CD4-positive, CD25-positive, alpha-beta regulatory T cell (primary cell): ENCODE measurements at places on chromosomes 7 and 10.
A peak's percentile ranks its signal among the peaks of the same experiment; 100 is the strongest.

DNA sequence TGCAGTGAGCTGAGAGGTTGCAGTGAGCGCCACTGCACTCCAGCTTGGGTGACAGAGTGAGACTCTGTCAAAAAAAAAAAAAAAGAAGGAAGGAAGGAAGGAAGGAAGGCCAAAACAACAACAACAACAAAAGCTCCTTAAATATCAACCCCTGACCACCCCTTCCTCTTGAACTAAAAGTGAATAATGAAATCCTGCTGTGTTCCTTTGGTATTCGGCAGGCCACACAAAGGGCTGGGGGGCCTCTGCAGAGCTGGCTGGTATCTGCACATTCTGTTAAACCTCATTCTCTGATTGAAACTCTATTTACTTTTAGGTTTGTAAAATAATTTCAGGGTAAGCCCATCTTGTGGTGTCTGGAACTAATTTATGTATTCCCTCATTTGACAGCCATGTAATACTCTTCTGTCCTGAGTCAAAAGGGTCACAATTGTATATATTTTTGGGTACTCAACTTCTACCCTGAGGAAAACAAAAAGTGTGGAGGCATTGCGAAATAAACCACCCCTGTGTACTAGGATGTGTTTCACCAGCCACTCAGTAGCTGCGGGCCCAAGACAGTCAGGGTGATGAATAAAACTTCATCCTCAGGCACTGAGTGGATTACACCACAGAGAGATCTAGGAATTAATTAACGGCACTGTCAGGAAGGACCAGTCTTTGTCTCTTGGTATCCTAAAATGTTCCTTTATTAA lies 446.4 kb upstream of the PFKP start:
- no peak for DNase-seq

- DNase-seq = peak; percentile 52
Measured at GRCh38 chr7:106111655-106112117, 426 bp downstream of the SYPL1 start.

GRCh38 chr7:2833083-2833910 lies 10.8 kb downstream of the GNA12 start:
- no peak for DNase-seq

GRCh38 chr10:97267671-97268070 lies 24.8 kb downstream of the ARHGAP19 start:
- DNase-seq = no peak

- DNase-seq = no peak
Measured at GRCh38 chr10:100571084-100571856, 35.5 kb downstream of the HIF1AN start.

GRCh38 chr10:13961097-13961496 lies 369.6 kb downstream of the FRMD4A start:
- no peak for DNase-seq

GRCh38 chr7:4271716-4272015 lies 410.4 kb upstream of the FOXK1 start:
- no peak for DNase-seq

DNA sequence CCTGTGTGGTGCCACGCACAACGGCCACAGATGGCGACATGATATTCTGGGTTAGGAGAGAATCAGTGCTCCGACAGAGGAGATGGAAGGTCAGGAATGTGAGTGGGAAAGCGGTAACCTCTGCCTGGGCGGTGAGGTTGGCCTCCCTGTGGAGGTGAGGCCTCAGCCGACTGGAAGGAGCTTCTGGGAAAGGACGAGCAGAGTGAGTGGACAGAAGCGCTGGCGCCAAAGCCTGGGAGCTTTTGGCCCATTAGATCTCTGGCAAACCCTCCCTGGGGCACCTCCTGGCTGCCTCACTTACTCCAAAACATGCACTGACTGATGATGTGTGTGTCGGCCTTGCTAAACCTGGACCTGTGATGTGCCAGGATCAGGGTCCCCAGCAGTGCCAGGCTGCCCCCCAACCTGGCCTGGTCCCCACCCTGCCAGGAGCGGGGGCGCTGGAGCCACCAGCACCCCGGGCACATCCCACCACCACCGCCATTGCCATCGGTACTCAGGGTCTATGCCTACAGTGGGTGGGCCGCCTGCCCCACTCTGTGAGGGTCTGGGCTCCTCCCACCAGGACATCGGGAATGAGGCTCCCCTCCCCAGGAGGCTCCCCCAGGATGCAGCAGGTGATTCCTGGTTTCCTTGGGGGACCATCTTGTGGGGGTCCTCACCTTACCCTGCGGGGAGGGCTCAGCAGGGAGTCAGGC lies 51.0 kb downstream of the RASGEF1A start:
- no peak for DNase-seq

DNA sequence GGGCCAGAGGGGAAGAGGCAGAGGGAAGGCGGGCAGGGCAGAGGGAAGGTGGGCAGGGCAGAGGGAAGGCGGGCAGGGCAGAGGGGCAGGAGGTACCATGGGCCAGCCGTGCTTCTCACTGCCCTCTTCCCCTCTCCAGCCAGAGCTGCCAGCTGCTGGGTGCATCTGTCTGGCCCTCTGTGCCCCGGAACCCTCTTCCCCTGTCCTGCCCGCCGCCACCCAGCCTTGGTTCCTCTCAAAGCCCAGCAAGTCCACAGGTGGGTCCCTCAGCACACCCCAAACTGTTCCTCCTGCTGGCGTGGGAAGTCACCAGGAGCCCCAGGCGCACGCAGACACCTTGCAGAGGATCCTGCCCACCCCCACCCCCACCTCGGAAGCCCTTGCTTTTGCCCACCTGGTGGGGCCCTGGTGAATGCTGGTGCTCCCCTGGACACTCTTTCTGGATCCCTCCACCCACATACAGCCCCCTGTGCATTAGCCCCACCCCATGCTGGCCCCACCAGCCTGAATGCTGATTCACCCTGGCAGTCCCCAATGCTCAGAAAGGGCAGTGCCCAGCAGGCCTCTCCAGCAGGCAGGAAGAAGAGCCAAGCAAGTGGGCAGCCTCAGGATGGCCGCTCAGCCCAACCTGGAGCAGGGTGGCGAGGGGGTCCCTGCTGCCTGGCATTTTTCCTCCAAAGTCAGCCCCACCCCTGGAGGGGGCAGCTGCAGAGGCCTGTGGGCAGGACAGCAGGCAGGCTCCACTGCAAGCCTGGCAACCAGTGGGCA lies 1.9 kb upstream of the PWWP2B start:
- DNase-seq = no peak

GRCh38 chr10:5043716-5044115 lies 40.1 kb upstream of the AKR1C2 start:
- no peak for DNase-seq

DNA sequence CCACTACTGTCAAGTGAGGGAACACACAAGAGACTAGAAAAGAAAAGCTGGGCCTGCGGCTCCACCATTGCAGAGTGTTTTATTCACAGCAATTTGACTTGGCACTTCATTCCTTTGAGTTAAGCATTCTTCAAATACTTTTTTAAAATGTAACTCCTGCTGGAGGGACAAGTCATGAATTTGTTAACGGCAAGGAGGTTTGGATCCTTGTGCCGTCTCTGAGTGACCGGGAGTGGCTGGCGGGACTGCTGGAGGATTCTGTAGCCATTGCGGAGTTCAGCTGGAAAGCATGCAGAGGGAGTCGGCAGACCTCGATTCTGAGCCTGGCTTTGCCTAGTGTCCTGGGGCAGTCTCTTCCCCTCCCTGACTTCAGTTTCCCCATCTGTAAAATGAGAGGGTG lies 9.8 kb downstream of the HSPA12A start:
- DNase-seq = no peak

- DNase-seq = no peak
Measured at GRCh38 chr10:75091146-75091545, 20.3 kb upstream of the SAMD8 start.

DNA sequence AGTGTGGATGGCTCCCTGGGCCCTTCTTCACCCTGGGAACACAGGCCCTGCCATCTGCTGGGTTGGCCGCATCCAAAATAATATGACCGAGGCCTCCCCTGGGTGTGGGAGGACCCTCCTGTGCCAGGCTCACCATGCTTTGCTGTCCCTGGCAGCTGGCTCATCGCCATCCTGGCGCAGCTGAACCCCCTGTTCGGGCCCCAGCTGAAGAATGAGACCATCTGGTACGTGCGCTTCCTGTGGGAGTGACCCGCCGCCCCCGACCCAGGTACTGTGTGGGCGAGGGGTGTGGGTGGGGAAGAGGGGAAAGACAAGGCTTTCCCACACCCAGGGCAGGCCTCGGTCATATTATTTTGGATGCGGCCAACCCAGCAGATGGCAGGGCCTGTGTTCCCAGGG lies 4.8 kb downstream of the ATP6V0E2 start:
- no peak for DNase-seq

GRCh38 chr10:131475803-131476202 lies 164.3 kb upstream of the TCERG1L start:
- no peak for DNase-seq

DNA sequence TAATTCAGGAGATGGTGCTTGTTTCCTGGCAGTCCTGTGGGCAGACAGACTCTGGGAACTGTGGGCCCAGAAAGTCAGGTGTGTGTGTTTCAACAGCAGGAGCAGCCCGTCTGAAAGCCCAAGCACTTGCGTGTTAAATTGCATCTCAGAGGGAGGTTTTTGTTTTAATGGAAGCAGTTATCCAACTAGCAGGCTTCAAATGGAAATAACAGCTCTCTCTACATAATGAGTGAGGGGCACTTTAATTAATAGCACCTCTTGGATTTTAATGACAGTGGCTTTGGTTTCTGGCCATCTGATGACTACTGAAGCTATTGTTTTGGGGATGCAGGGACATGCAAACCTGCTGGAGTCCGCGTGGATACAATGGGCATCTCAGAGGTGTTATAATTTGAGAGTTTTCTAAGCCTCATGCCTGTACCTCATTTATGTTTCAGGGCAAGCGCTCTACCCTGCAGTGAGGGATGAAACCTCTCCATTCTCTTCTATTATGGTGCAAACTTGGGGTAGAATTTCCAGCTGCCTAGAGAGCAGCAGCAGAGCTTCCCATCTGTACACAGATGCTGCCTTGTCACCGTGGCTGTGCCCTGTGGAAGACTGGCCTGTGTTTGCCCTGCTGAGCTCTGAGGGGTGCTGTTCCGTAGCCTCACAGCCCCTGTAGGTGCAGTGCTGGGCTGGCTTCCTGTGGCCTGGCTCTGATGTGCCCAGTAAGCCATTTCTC lies 206.6 kb upstream of the GPR26 start:
- no peak for DNase-seq

DNA sequence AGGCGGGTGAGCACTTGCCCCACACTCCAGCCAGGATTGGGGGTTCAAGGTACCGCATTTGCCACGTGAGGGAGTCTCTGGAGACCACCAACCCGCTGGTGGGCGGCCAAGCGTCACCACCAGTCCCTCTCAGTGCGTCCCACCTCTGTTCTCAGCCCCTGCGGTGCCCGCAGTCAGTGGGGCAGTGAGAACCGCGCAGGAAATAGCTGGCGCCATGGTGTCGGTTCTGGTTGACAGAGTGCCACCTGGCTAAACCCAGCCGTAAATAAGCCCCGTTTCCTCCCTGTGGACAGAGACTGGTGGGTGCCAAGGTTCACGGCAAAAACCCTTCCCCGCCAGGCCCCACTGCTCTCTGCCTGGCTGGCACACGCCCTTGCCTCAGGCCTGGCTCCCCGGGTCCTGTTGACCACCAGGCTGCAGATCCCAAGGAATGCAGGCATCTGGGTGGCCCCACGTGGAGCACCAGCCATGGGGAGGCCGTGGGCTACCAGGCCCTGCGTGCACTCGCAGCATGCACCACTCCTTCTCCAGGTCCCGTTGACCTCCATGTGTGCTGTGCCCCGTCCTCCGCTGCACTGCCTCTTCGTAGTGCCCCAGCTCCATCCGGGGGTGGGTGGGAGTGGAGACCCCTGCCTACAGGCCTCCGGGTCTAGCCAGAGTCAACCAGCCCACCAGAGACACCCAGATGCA lies 140.0 kb downstream of the LHPP start:
- DNase-seq = no peak

GRCh38 chr10:4656576-4657194 lies 169.3 kb upstream of the AKR1E2 start:
- DNase-seq = peak; percentile 25

- DNase-seq = peak; percentile 14
Measured at GRCh38 chr10:102504179-102504975, 605 bp downstream of the SUFU start.

- DNase-seq = no peak
Measured at GRCh38 chr10:14016931-14017333, 313.8 kb downstream of the FRMD4A start.

DNA sequence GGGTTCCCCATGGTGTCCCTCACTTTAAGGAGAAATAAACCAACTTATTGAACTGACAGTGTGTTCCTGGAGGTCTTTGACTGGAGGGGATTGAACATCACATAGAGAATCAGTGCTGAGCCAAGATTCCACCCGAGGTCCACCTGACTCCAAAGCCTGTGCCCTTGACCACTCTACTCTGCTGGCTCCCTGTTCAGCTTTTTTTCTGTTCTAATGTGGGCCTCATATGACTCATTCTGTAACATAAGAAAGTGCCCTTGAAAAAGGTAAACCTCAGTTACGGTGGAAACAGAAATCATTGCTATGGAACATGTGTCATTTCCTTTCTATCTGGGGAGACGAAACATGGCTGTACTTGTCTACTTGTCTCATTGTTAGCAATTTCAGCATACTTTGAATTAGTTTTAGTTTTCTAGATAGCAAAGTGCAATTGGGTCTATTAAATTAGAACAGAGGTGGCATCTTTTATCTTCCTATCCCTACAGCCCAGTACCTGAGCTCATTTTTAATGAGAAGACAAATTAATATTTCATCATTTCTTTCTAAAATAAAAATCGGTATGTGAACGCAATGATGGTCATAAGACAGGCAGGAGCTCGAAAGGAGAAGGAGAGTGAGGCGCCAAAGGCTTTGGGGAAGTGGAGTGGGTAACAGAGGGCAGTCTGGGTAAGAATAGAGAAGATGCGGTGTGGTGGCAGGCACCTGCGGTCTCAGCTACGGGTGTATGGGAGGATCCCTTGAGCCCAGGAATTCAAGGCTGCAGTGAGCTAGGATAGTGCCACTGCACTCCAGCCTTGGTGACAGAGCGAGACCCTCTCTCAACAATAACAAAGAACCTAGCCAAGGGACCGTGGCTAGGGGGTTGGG lies 1.5 kb downstream of the GSDME start:
- peak; percentile 62 for DNase-seq

- no peak for DNase-seq
Measured at GRCh38 chr10:80684259-80684658, 146.6 kb downstream of the SH2D4B start.

- DNase-seq = no peak
Measured at GRCh38 chr7:34673066-34673465, 15.0 kb downstream of the NPSR1 start.
